Nephron progenitor cell (in vitro differentiated cells): ENCODE measurements at places on chromosomes 4 and X.

GRCh38 chr4:85867271-85867670, 392.3 kb downstream of the ARHGAP24 start:
- no peak for DNase-seq
- peaks cover 62% of the 10 kb centered on the region for H3K4me1 ChIP-seq
- peaks cover 3% of the 10 kb centered on the region for H3K27me3 ChIP-seq
- H3K36me3 ChIP-seq = peaks cover 5% of the 10 kb centered on the region
- no peak overlapping the region for H3K27ac ChIP-seq

- H3K4me1 ChIP-seq = peaks cover 60% of the 10 kb centered on the region
- no peak overlapping the region for H3K4me3 ChIP-seq
- no peak overlapping the region for H3K27ac ChIP-seq
- DNase-seq = no peak
- peaks cover 4% of the 10 kb centered on the region for H3K36me3 ChIP-seq
These were observed 220.1 kb downstream of the RAB28 start for GRCh38 chr4:13263967-13264525.

DNA sequence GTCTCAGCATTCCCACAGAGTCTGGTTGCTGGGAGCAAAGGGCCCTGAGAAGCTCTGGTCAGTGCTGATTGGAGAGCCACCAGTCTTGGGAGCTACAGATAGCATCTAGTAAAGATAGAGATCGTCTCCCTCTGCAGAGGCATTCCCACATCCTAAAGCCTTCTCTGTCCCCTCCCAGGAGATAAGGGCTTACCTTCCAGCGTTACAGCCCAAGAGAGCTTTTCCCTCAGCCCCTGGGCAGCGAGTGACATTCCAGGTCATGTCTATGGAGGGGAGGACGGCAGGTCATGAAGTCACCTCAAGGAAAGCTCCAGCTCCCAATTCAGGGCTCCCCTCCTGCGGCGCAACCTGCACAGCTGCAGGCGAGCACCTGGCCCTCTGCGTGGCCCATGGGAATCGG, 29.9 kb downstream of the CLDN34 start:
- peaks cover 8% of the 10 kb centered on the region for H3K36me3 ChIP-seq
- H3K4me1 ChIP-seq = no peaks in the 10 kb centered on the region
- no peak overlapping the region for H3K27ac ChIP-seq
- no peaks in the 10 kb centered on the region for H3K27me3 ChIP-seq
- DNase-seq = no peak
- no peak overlapping the region for H3K4me3 ChIP-seq

- no peak overlapping the region for H3K4me3 ChIP-seq
- DNase-seq = no peak
- H3K27me3 ChIP-seq = peaks cover 9% of the 10 kb centered on the region
- no peaks in the 10 kb centered on the region for H3K4me1 ChIP-seq
- H3K27ac ChIP-seq = no peak overlapping the region
These were observed 667.1 kb upstream of the BOD1L1 start for GRCh38 chr4:14294611-14295010.

- peak within 1 kb of the TSS; percentile 59 for H3K4me3 ChIP-seq
- peak; percentile 30 for DNase-seq
- H3K4me1 ChIP-seq = peaks cover 12% of the 10 kb centered on the region
- H3K27me3 ChIP-seq = peaks cover 7% of the 10 kb centered on the region
- peak within 1 kb of the TSS; percentile 40 for H3K27ac ChIP-seq
These were observed at the start of gene GASK1B for GRCh38 chr4:158172261-158173258. GASK1B (minus strand) TSS chr4:158173025; CDS start chr4:158171375, 1,650 bp downstream.

- H3K36me3 ChIP-seq = no peaks in the 10 kb centered on the region
- H3K27me3 ChIP-seq = peaks cover 7% of the 10 kb centered on the region
- H3K27ac ChIP-seq = peak overlapping the region; percentile 6
- DNase-seq = no peak
- H3K4me3 ChIP-seq = no peak overlapping the region
These were observed 58.2 kb upstream of the GPC4 start for GRCh38 chrX:133473451-133473850.

DNA sequence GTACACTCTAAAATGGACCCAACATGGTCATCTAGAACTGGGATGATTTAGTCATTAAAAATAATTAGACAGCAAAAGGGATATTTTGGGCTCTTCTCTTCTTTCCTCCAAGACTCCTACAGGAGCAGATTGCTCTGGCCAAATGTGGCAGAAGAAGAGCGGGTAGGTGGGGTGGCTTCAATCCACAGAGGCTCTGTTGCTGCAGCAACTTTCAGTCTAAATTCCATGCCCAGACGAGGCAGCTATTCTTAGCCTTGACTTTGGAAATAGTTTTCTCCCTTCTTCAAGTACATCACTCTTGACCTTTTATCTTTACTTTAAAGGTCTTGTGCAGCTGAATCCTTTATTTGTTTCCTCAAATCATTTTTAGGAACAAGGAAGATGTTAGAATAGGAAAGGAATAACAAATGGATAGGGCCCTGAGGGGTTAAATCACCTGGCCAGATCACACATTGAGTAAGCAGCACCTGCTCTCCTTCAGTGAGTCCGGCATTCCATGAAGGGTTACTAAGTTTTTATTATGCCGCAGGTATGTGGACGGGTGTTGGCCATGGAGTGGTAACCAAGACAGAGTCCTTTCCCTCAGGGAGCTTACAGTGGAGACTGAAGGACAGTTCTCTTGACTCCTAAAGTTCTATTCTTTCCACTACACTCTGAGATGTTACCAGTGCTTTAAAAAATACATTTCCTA, 19.3 kb upstream of the SORBS2 start:
- peaks cover 19% of the 10 kb centered on the region for H3K4me1 ChIP-seq
- no peaks in the 10 kb centered on the region for H3K27me3 ChIP-seq
- H3K27ac ChIP-seq = peak overlapping the region; percentile 64

GRCh38 chr4:17450269-17450804, 61.6 kb downstream of the QDPR start:
- peaks cover 3% of the 10 kb centered on the region for H3K27me3 ChIP-seq
- no peak for DNase-seq
- H3K27ac ChIP-seq = no peak overlapping the region
- peaks cover 6% of the 10 kb centered on the region for H3K4me1 ChIP-seq
- no peak overlapping the region for H3K4me3 ChIP-seq
- peaks cover 18% of the 10 kb centered on the region for H3K36me3 ChIP-seq

DNA sequence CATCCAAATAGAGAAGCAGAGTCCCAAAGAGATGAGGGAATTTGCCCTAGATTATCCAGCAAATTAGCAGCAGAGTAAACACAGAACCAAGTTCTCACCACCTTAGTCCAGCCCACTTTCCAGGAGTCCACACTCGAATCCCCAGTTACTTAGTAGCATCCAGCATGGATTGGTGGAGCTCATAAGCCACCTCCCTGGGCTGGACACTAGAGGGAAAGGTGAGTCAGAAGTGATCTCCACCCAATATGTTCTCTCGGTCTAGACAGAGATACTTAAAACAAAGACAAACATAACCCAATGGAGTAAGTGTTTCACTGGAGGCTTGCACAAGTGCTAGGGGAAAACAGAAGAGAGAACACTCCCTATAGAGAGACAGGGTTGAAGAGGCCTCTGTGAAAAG, 105.1 kb upstream of the CPEB2 start:
- H3K27ac ChIP-seq = no peak overlapping the region
- DNase-seq = no peak
- no peak overlapping the region for H3K4me3 ChIP-seq
- H3K27me3 ChIP-seq = no peaks in the 10 kb centered on the region
- no peaks in the 10 kb centered on the region for H3K36me3 ChIP-seq

- peaks cover 23% of the 10 kb centered on the region for H3K27me3 ChIP-seq
- peaks cover 29% of the 10 kb centered on the region for H3K4me1 ChIP-seq
- no peak for DNase-seq
- H3K4me3 ChIP-seq = no peak overlapping the region
- peaks cover 30% of the 10 kb centered on the region for H3K36me3 ChIP-seq
These were observed 129.2 kb upstream of the MSX1 start for GRCh38 chr4:4730249-4730648.

GRCh38 chr4:624705-625590, at the start of gene PDE6B:
PDE6B (plus strand) TSS chr4:625573; CDS start chr4:625627, 54 bp downstream.
- peaks cover 12% of the 10 kb centered on the region for H3K27me3 ChIP-seq
- peaks cover 34% of the 10 kb centered on the region for H3K4me1 ChIP-seq
- H3K36me3 ChIP-seq = no peaks in the 10 kb centered on the region
- peak within 1 kb of the TSS; percentile 69 for H3K27ac ChIP-seq
- H3K4me3 ChIP-seq = peak within 1 kb of the TSS; percentile 53
- peak; percentile 73 for DNase-seq

- peaks cover 9% of the 10 kb centered on the region for H3K36me3 ChIP-seq
- no peak overlapping the region for H3K27ac ChIP-seq
- H3K4me1 ChIP-seq = no peaks in the 10 kb centered on the region
- no peak for DNase-seq
- peaks cover 9% of the 10 kb centered on the region for H3K27me3 ChIP-seq
- no peak overlapping the region for H3K4me3 ChIP-seq
These were observed 22.2 kb upstream of the PLP1 start for GRCh38 chrX:103754401-103754800.

DNA sequence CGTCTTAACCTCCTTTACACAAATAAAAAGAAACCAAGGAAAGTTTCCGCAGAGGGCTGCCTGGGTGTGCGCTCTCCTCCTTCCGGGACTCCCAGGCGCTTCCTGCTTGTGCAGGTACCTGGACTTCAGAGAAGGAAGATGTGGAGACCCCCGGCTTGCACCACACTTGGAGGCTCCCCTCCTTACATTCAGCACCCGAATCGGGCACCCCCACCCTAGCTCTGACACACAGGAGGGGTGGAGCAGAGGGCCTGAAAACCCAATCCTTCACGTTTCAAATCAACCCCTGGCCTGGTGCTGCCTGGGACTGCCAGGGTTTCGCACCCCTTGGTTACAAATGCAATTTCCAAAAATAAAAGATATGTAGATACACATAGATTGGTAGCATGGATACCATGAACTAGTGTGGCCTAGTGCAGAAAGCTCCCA, 3.1 kb downstream of the NKX3-2 start:
- H3K36me3 ChIP-seq = peaks cover 19% of the 10 kb centered on the region
- no peak for DNase-seq
- H3K4me1 ChIP-seq = peaks cover 27% of the 10 kb centered on the region

GRCh38 chrX:14922437-14922836, 49.2 kb downstream of the MOSPD2 start:
- no peak for DNase-seq
- peaks cover 6% of the 10 kb centered on the region for H3K4me1 ChIP-seq
- H3K4me3 ChIP-seq = no peak overlapping the region

DNA sequence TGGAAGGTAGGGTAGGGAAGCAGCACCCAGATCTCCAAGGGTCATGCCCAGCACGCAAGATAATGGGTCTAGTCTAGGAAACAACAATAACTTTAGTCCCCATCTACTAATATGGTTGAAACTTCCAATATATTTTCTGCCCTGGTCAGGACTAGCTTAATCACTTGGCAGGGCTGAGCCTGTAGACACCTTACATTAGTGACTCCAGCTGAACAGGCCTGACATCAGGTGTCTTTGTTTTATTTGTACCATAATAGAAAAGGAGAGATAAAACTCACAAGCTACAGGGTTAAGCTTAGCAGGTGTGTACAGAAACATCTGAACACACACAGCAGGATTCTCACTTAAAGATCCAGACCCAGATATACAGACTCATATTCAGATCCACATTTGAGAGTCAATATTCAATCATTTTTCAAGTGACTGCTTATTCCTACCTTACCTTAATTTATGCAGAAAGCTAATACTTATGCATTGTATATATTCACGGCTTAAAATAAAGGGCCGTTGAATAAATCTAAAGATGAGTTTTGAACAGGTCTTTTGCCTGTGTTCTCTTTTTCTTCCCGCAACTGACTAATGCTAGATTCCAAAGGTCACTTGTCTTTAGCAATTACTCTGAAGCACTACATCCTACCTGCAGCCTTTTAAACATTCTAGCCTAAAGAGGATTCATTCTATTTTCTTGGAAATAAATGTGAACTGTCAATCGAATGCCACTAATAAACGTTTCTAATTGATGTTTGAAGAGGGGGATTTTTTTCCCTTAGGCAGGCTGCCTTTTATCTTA, 745.3 kb downstream of the RPA4 start:
- peaks cover 3% of the 10 kb centered on the region for H3K27me3 ChIP-seq
- H3K27ac ChIP-seq = no peak overlapping the region
- H3K4me1 ChIP-seq = no peaks in the 10 kb centered on the region
- no peak for DNase-seq
- H3K4me3 ChIP-seq = no peak overlapping the region
- H3K36me3 ChIP-seq = no peaks in the 10 kb centered on the region

GRCh38 chr4:178672512-178672911, 1230.3 kb upstream of the AGA start:
- no peak for DNase-seq
- no peak overlapping the region for H3K4me3 ChIP-seq
- H3K27ac ChIP-seq = no peak overlapping the region

GRCh38 chr4:88063634-88064296, 56.3 kb downstream of the PKD2 start:
- peak overlapping the region; percentile 3 for H3K27ac ChIP-seq
- H3K4me1 ChIP-seq = no peaks in the 10 kb centered on the region
- H3K36me3 ChIP-seq = peaks cover 68% of the 10 kb centered on the region
- no peak for DNase-seq
- H3K4me3 ChIP-seq = no peak overlapping the region

DNA sequence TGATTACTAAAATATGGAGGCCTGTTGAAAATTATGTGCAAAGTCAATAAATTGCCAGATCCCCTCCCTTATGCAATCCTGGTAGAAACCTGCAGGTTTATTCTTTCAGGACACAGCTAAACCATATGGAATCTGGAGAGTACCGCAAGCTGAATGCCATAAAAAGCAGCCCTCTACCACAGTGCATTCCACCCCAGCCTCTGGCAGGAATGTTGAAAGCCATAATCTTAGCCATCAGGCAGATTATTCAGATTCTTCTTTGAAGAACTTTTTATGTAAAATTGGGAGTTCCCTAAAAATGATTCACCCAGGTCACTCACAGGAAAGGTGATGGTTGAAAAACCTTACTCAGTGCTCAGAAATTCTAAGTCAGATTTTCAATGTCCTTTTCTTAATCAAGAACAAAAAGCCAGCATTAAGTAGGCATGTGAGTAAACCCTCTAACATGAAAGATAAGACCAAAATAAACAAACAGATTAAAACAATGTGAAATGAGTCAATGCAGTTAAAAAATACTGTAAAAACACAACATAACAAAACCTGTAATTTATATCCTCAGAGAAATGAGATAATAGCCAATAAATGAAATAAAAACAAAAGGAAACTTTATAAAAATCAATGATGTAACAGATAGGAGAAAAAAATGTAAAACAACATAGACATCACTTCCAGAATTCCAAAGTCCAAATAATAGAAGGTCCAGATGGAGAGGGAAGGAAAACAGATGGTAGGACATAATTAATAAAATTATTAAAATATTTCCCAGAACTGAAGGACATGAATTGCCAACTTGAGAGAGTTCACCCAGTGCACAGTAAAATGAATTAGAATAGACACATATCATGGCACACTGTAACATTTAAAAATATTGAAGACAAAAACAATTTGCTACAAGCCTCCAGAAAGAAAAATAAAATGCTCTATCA, 226.9 kb downstream of the FSTL5 start:
- H3K36me3 ChIP-seq = no peaks in the 10 kb centered on the region
- H3K4me3 ChIP-seq = no peak overlapping the region
- no peak overlapping the region for H3K27ac ChIP-seq
- no peaks in the 10 kb centered on the region for H3K4me1 ChIP-seq
- no peaks in the 10 kb centered on the region for H3K27me3 ChIP-seq
